B cell (primary cell): ENCODE measurements at places on chromosomes 6 and 20. TPM values are rescaled to one million over a fixed set of nuclear protein-coding genes. Genes with fewer than 3 reads are reported as not detected.
A peak's percentile ranks its signal among the peaks of the same experiment; 100 is the strongest.

- DNase-seq: no peak
These were observed 45.0 kb upstream of the IRF4 start for GRCh38 chr6:346386-347030.

The SPTLC3 gene
- not detected in 2 replicates for total RNA-seq

- DNase-seq: no peak
These were observed 481.8 kb downstream of the TFAP2B start for GRCh38 chr6:51300510-51300909.

GRCh38 chr6:8574311-8574710, 139.0 kb upstream of the SLC35B3 start:
- DNase-seq: no peak

The DAAM2 gene
- total RNA-seq: not detected in 2 replicates

- DNase-seq: no peak
These were observed 54.8 kb downstream of the GPX5 start for GRCh38 chr6:28580475-28580874.

- no peak for DNase-seq
These were observed 90.5 kb downstream of the GPX5 start for GRCh38 chr6:28615955-28616747.

- no peak for DNase-seq
These were observed 79.3 kb downstream of the COL12A1 start for GRCh38 chr6:75126518-75126917.

GRCh38 chr6:166515072-166515810, 71.2 kb downstream of the RAMACL start:
- DNase-seq: no peak

The RAET1L gene
- not detected in 2 replicates for total RNA-seq

DNA sequence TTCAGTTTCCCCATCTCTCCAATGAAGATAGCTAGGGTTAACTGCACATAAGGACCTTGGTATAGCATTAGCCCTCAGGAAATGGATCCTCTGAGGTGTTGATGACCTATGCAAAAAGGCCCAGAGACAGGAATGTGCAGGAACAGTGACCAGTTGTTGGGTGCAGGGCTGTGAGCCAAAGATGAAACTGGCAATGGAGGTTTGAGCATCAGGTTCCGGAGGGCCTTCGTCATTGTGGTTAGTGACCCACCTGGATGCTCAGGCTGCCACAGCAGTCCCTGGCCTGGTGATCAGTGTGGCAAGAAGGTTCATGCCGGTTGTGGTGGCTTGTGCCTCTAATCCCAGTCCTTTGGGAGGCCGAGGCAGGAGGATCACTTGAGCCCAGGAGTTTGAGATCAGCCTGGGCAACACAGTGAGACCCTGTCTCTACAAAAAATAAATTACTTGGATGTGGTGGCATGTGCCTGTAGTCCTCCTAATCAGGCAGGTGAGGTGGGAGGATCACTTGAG, 43.7 kb downstream of the TM9SF4 start:
- DNase-seq: no peak

- no peak for DNase-seq
These were observed 17.1 kb downstream of the FOXF2 start for GRCh38 chr6:1406306-1407072.

DNA sequence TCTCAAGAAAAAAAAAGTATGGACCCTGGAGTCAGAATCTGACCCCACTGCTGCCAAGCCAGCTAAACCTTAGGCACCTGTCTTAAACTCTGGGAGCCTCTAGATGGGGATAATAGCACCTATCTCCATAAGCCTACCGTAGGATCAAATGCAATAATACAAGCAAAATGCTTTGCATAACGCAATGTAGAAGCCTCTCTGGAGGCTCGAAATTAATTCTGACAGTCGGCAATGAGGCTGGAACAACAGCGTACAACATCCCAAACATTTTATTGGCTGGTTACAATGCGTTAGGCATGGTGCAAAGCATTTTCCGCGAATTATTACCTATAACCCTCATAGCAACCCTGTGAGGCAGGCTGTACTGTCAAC, 521 bp downstream of the CDK5RAP1 start:
- DNase-seq: no peak

The PCK1 gene
- total RNA-seq: not detected in 2 replicates

GRCh38 chr6:106715922-106716321, 86.5 kb downstream of the QRSL1 start:
- peak; percentile 58 for DNase-seq

- DNase-seq: no peak
These were observed 88.8 kb upstream of the NFATC2 start for GRCh38 chr20:51631011-51631950.

DNA sequence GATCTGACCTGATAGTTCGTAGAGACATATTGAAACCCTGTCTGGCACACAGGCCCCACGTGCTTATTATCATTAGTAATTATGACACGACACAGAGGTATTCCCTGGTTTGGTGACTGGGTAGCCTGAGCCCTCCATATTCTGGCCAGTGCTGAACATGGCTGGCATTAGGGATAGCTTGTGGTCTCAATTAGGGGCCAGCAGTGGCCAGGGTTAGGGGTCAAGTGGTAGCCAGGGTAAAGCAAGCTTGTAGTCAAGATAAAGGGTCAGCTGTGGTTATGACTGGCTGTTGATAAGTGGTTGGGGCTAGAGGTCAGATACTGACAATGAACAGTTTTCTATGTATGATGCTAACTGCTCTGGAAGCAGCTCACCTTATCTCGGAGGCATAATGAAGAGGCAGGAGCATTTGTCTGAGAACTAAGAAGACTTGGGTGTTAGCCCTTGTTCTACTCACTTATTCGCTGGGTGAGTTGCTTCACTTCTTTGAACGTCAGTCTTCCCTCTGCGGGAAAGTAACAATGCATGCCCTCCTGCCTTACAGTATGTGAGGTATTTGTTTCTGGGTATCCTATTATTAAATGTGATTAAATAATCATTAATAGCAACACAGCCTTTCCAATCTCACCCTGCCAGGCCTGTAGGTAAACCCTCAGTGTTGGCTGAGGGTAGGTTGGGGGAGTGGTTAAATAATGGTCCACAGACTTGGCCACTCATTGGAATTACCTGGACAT, 66.7 kb downstream of the VEGFA start:
- DNase-seq: no peak

GRCh38 chr6:47308552-47309290, 984 bp downstream of the TNFRSF21 start:
- DNase-seq: no peak

The MPIG6B gene
- total RNA-seq: 0.24 and 0.54 TPM in 2 replicates

GRCh38 chr6:25962149-25963127, at the start of gene TRIM38:
Gene TRIM38, plus strand, starts transcription at chr6:25962802. Its CDS starts 3,721 bp downstream, at chr6:25966523.
- DNase-seq: peak; percentile 95

The ACSS1 gene
- total RNA-seq: 82.7 and 83.0 TPM in 2 replicates

The TRIM15 gene
- total RNA-seq: not detected in 2 replicates
